ENCODE measurements at places on chromosomes 1 and 21. TPM values are rescaled to one million over a fixed set of nuclear protein-coding genes. Genes with fewer than 3 reads are reported as not detected.

HTR6 gene
- not detected for total RNA-seq

JAM2 gene
- total RNA-seq = 13.0 TPM

NTMT2 gene
- total RNA-seq = not detected

- H3K4me1 ChIP-seq = peaks cover 12% of the 10 kb centered on the region
- H3K4me3 ChIP-seq = no peak overlapping the region
- no peak overlapping the region for H3K27ac ChIP-seq
- H3K36me3 ChIP-seq = no peaks in the 10 kb centered on the region
- no peaks in the 10 kb centered on the region for H3K27me3 ChIP-seq
Observed at GRCh38 chr1:234929369-234929768, 199.3 kb downstream of the TOMM20 start.

DNA sequence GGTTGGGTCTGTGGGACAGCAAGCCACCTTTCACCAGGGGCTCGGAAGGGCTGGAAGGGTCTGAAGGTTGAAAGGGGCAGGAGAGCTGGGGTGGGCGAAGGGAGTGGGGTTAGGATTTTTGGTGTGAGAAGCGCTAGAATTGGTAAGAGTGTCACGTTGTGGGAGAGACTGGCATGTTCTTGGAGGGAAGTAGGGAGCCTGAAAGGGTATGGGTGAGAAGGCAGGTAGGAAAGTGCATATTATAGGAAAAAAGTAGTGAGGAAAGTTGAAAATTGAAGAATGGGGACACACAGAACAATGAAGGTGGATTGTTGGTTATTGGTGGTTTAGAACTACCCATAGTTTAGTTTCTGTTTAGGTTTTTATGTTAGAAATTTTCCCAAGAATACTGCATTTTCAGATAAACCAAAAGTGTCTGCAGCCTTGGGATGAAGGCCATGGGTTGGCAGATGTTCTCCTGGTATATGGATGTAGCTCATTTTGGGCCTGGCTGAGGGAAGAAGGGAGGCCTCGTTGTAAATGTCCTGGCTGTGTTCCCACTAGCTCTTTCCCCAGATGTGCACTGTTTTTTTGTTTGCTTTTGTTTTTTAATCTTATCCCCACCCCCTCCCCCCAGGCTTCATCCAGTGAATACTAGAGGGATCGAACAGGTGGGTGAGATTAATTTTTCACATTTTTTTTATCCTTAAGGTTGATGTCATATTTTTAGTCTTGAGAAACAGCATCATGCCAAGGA, 1.2 kb downstream of the LRRC42 start:
- H3K4me3 ChIP-seq = peak overlapping the region; percentile 84
- peak overlapping the region; percentile 96 for H3K27ac ChIP-seq
- no peak for DNase-seq
- H3K4me1 ChIP-seq = peaks cover 28% of the 10 kb centered on the region
- no peaks in the 10 kb centered on the region for H3K27me3 ChIP-seq
- no peaks in the 10 kb centered on the region for H3K36me3 ChIP-seq

DNA sequence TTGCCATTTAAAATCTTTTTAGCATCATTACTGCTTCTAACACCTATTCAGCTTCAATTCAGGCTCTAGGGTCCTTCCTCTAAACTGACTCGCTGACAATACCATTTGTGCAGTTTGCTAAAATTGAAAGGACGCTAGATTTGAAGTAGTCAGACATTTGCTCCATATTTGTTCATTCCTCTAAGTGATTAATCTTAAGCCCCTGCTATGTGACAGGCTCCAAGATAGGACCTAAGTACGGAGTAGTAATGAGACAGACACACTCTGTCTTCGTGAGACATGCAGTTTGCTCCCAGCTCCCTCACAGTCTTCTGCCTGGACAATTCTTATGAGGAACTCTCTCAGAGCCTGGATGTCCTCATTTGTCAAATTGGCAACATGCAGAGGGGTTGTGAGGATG, 26.1 kb upstream of the CD53 start:
- no peak overlapping the region for H3K4me3 ChIP-seq
- H3K4me1 ChIP-seq = no peaks in the 10 kb centered on the region
- no peak overlapping the region for H3K27ac ChIP-seq
- DNase-seq = no peak
- H3K27me3 ChIP-seq = no peaks in the 10 kb centered on the region

GRCh38 chr1:162822391-162823200, 32.1 kb downstream of the HSD17B7 start:
- H3K4me3 ChIP-seq = peak overlapping the region; percentile 28
- H3K27me3 ChIP-seq = no peaks in the 10 kb centered on the region
- no peak overlapping the region for H3K27ac ChIP-seq
- DNase-seq = peak; percentile 58
- peaks cover 9% of the 10 kb centered on the region for H3K4me1 ChIP-seq

- no peaks in the 10 kb centered on the region for H3K4me1 ChIP-seq
- H3K36me3 ChIP-seq = no peaks in the 10 kb centered on the region
- no peak for DNase-seq
- no peak overlapping the region for H3K27ac ChIP-seq
Observed at GRCh38 chr1:169726851-169727250, 7.0 kb downstream of the SELE start.

UBXN10 gene
- 14.6 TPM for total RNA-seq

DNA sequence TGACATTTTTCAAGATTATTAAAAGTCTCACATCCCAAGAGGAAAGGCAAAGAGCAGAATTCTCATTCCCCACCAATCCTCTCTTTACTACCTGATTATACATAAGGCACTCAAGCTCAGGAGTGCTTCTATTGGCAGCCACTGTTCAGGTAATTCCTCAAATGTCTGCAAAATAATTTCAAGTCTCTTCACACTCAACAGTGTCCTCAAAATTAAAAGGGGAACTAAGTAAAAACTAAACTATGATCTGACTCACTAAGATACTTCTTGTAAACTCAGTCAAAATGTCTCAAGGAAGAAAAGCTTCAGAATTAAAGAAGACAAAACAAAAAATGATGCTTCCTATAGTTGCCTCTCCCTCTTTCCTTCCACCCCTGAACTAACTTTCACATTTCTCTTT, 135.6 kb downstream of the GPATCH2 start:
- H3K4me3 ChIP-seq = no peak overlapping the region
- no peak for DNase-seq
- H3K4me1 ChIP-seq = no peaks in the 10 kb centered on the region
- H3K27me3 ChIP-seq = no peaks in the 10 kb centered on the region

DNA sequence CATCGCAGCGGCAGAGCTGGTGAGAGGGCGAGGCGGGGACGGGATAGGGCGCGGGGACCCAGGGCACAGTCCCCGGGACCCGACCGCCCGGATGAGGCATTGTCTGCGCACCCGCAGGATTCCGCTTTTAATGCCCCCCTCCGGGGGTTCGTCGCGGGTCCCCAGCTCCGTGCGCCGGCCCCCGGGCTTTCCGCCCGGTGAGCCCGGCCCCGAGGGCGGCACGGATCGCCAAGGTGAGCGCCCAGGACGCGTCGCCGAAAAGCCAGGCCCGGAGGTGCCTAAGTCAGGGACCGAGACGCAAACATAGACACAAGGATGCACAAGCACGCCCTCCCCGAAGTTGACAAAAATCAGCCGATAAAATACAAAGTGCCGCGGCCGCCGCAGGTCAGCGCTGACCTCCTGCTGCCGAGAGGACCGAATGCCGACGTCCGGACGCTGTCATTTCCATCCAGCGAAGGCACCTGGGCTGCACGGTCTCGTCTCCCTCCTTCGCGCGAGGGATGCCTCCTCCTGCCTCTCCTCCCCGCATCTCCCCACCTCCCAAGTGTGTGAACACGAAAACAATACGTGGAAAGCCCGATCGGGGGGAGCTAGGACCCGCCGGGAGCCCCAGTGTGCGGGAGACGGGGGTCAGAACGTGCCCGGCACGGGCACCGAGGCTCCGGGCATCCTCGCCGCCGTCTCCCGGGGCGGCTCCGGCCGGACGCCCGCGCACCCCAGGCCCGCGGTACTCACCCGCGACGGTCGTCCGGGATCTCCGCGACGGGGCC, 101.1 kb upstream of the SOD1 start:
- no peaks in the 10 kb centered on the region for H3K36me3 ChIP-seq
- peak overlapping the region; percentile 59 for H3K4me3 ChIP-seq
- no peak overlapping the region for H3K27ac ChIP-seq
- no peak for DNase-seq
- H3K4me1 ChIP-seq = peaks cover 29% of the 10 kb centered on the region

GRCh38 chr1:64921771-64922170, 44.6 kb downstream of the JAK1 start:
- peaks cover 49% of the 10 kb centered on the region for H3K4me1 ChIP-seq
- H3K27me3 ChIP-seq = no peaks in the 10 kb centered on the region
- no peak overlapping the region for H3K4me3 ChIP-seq
- H3K27ac ChIP-seq = no peak overlapping the region
- DNase-seq = no peak

- H3K27ac ChIP-seq = no peak overlapping the region
- no peaks in the 10 kb centered on the region for H3K4me1 ChIP-seq
- DNase-seq = no peak
- no peaks in the 10 kb centered on the region for H3K27me3 ChIP-seq
Observed at GRCh38 chr1:59215766-59216291, 81.1 kb upstream of the FGGY start.

GRCh38 chr1:17717594-17718535, 37.3 kb upstream of the ACTL8 start:
- no peak for DNase-seq
- H3K27me3 ChIP-seq = no peaks in the 10 kb centered on the region
- H3K27ac ChIP-seq = no peak overlapping the region
- no peaks in the 10 kb centered on the region for H3K4me1 ChIP-seq
- no peaks in the 10 kb centered on the region for H3K36me3 ChIP-seq

- H3K36me3 ChIP-seq = peaks cover 27% of the 10 kb centered on the region
- no peaks in the 10 kb centered on the region for H3K27me3 ChIP-seq
- H3K4me3 ChIP-seq = no peak overlapping the region
- peaks cover 20% of the 10 kb centered on the region for H3K4me1 ChIP-seq
- peak overlapping the region; percentile 47 for H3K27ac ChIP-seq
Observed at GRCh38 chr1:11990303-11991032, 10.2 kb downstream of the MFN2 start.

- DNase-seq = no peak
- H3K36me3 ChIP-seq = no peaks in the 10 kb centered on the region
- H3K27ac ChIP-seq = no peak overlapping the region
- H3K4me3 ChIP-seq = no peak overlapping the region
Observed at GRCh38 chr1:33826311-33826710, 37.6 kb upstream of the HMGB4 start.

GRCh38 chr1:202085682-202086373, 36.9 kb upstream of the GPR37L1 start:
- H3K36me3 ChIP-seq = no peaks in the 10 kb centered on the region
- no peak overlapping the region for H3K4me3 ChIP-seq
- H3K27me3 ChIP-seq = no peaks in the 10 kb centered on the region
- H3K27ac ChIP-seq = peak overlapping the region; percentile 34

Measured in sigmoid colon (tissue), 7 donors.